ENCODE measurements at places on chromosomes 2 and 18. TPM values are rescaled to one million over a fixed set of nuclear protein-coding genes. Genes with fewer than 3 reads are reported as not detected.

GRCh38 chr2:6326958-6327357, 538.7 kb downstream of the CMPK2 start:
- DNase-seq = no peak
- H3K27me3 ChIP-seq = no peaks in the 10 kb centered on the region
- no peak overlapping the region for H3K27ac ChIP-seq
- H3K4me1 ChIP-seq = no peaks in the 10 kb centered on the region

DNA sequence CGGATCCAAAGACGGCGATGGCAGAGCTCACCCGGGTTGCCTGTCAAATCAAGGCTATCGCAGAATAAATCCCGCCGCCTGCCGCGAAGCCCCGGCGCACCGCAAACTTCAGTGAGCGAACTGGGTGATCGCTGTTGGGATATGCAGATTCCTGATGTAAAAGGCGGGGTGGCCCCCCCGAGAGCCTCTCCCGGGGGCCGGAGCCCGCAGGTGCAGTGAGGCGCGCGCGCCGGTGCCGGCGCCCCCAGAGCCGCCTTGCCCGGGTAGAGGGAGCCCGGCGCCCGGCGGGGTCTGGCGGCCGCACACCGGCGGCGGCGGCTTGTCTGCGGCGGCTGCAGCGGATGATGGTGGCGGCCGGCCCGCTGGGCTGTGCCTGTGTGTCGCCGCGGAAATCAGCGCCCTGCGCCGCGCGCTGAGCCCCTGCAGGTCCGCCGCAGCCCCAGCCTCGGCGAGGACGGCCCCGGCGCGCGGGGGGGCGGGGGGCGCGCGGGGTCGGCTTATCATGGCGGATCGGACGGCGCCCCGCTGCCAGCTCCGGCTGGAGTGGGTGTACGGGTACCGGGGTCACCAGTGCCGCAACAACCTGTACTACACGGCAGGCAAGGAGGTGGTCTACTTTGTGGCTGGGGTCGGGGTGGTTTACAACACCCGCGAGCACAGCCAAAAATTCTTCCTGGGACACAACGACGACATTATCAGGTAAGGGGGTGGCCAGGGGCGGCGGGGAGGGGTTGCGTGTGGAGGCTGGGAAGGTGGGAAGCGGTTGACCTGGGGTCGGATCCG, 1.3 kb downstream of the EML6 start:
- no peaks in the 10 kb centered on the region for H3K36me3 ChIP-seq
- no peak overlapping the region for H3K27ac ChIP-seq
- H3K4me1 ChIP-seq = no peaks in the 10 kb centered on the region
- H3K4me3 ChIP-seq = peak overlapping the region; percentile 76
- peak; percentile 48 for DNase-seq

- H3K36me3 ChIP-seq = no peaks in the 10 kb centered on the region
- DNase-seq = no peak
- no peaks in the 10 kb centered on the region for H3K27me3 ChIP-seq
- no peak overlapping the region for H3K4me3 ChIP-seq
These were observed 165.5 kb upstream of the HAAO start for GRCh38 chr2:42957861-42958301.

- peak overlapping the region; percentile 83 for H3K4me3 ChIP-seq
- H3K27me3 ChIP-seq = no peaks in the 10 kb centered on the region
- peak; percentile 77 for DNase-seq
These were observed 1.0 kb upstream of the MOGAT1 start for GRCh38 chr2:222670191-222671038.

DNA sequence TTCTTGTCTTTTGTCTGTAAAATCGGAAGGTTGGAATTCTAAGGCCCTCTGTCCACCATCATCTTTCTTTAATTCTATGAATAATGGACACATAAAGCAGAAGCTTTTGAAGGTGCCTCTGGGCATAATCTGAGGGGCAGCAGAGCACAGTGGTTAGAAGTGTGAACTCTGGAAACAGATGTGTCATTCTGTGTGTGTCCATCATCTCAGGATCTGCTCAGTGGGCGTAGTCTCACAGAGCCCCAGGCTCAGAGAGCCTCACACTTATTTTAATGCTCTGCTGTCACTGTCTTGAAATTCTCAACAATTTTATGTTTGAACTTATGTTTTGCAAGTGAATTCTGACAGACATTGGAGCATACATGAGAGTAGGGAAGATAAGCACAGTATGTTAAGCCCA, 31.0 kb upstream of the CCDC93 start:
- H3K4me1 ChIP-seq = peaks cover 10% of the 10 kb centered on the region
- no peak overlapping the region for H3K4me3 ChIP-seq
- H3K27me3 ChIP-seq = no peaks in the 10 kb centered on the region
- H3K27ac ChIP-seq = no peak overlapping the region
- DNase-seq = no peak
- no peaks in the 10 kb centered on the region for H3K36me3 ChIP-seq

DNA sequence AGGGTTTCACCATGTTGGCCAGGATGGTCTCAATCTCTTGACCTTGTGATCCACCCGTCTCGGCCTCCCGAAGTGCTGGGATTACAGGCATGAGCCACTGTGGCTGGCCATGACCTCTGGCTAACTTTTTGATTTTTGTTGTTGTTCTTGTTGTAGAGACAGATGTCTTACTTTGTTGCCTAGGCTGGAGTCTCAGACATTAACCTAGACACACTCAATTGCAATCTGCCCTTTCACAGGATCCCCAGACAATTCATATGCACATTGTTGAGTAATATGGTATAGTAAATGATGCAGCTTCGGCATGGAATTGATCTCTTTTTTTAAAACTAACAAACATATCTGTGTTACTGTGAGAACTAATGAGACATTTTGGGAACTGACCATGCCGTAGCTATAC, 130.5 kb upstream of the CCDC195 start:
- no peak for DNase-seq
- H3K4me3 ChIP-seq = no peak overlapping the region
- H3K27me3 ChIP-seq = no peaks in the 10 kb centered on the region

The TUBB6 gene
- total RNA-seq = 4.5 TPM

GRCh38 chr2:99710721-99711120, 220.9 kb upstream of the REV1 start:
- no peak for DNase-seq
- no peak overlapping the region for H3K4me3 ChIP-seq
- H3K27ac ChIP-seq = no peak overlapping the region
- no peaks in the 10 kb centered on the region for H3K27me3 ChIP-seq
- no peaks in the 10 kb centered on the region for H3K36me3 ChIP-seq

- no peak for DNase-seq
- H3K27me3 ChIP-seq = no peaks in the 10 kb centered on the region
- no peaks in the 10 kb centered on the region for H3K4me1 ChIP-seq
- no peak overlapping the region for H3K27ac ChIP-seq
- no peak overlapping the region for H3K4me3 ChIP-seq
These were observed 92.7 kb upstream of the SNTG2 start for GRCh38 chr2:857937-858336.

The TMEM214 gene
- 52.1 TPM for total RNA-seq

DNA sequence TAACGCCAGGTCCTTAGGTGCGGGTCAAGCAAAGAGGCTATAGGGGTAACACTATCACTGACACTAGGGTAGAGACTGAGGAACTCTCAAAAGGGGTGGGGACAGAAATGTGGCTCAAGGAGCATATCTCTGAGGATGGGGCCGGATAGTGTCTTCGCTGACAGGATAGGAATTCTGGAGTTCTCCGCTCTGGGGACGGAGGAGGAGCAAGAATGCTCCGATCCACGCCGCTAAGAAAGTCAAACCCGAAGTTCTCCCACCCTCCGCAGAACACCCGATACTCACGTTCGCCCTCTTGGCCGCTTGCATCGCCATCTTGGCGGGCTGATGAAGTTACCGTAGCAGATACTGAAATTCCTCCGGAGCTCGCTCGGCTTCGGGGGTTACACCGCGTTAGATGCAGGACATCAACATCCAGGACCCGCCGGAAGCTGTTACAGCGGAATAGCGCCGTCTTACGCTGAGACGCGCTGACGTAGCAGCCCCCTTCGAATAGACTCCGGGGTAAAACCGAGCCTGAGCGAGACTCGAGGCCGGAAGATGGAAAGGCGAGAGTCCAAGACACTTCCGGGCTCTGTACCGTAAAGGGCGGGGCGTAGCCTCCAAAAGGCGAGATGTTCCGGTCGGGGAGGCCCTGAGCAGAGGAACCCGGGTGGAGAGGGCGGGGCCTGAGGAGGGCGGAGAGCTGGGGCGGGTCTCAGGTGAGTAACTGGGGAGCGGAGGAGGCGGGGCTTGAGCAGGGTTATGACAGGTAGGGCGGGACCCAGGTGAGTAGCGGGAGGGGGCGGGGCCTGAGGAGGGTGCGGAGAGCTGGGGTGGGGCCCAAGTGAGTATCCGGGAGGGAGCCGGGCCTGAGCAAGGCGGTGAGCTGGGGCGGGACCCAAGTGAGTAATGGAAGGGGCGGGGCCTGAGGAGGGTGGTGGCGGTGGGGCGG, at the start of gene SF3B6:
Gene SF3B6 (minus strand): TSS at position 412 of the 934 bp plus-strand sequence. CDS start 97 bp downstream, at position 315.
- DNase-seq = peak; percentile 99
- peaks cover 4% of the 10 kb centered on the region for H3K36me3 ChIP-seq
- peak within 1 kb of the TSS; percentile 96 for H3K4me3 ChIP-seq

The MAL gene
- not detected for total RNA-seq

The LINC00305 gene
- not detected for total RNA-seq

DNA sequence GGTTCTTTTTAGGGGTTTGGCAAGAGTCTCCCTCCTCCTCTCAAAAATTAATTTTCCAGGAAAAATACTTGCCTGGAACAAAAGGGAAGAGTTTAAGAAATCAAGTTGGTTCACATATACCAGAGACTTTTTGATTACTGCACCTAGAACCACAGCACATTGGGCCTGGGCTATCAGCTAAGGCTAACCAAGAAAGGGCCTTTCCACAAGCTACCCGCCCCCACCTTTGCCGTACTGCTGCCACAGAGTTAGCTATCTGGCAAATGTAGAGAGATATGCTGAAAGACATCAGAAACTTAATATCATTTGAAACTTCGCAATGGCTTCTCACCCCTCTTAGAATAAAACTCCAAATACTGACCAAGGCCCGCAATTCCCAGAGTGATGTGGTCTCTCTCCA, 76.9 kb downstream of the AAK1 start:
- H3K27ac ChIP-seq = no peak overlapping the region
- H3K4me3 ChIP-seq = no peak overlapping the region
- H3K36me3 ChIP-seq = no peaks in the 10 kb centered on the region
- H3K4me1 ChIP-seq = peaks cover 7% of the 10 kb centered on the region
- H3K27me3 ChIP-seq = no peaks in the 10 kb centered on the region

The MAP2 gene
- 3.1 TPM for total RNA-seq

The CREG2 gene
- total RNA-seq = not detected

The NAT8 gene
- 15.1 TPM for total RNA-seq

- H3K27me3 ChIP-seq = no peaks in the 10 kb centered on the region
- H3K4me1 ChIP-seq = peaks cover 33% of the 10 kb centered on the region
- no peaks in the 10 kb centered on the region for H3K36me3 ChIP-seq
- peak overlapping the region; percentile 73 for H3K27ac ChIP-seq
- DNase-seq = peak; percentile 92
- H3K4me3 ChIP-seq = no peak overlapping the region
These were observed 70.1 kb upstream of the STPG4 start for GRCh38 chr2:47225061-47225783.

The PHOSPHO2 gene
- total RNA-seq = 3.7 TPM

GRCh38 chr2:136310005-136310495, 192.1 kb upstream of the CXCR4 start:
- no peaks in the 10 kb centered on the region for H3K36me3 ChIP-seq
- no peak overlapping the region for H3K27ac ChIP-seq
- no peak for DNase-seq
- no peaks in the 10 kb centered on the region for H3K4me1 ChIP-seq

- no peak overlapping the region for H3K27ac ChIP-seq
- H3K4me3 ChIP-seq = no peak overlapping the region
- H3K27me3 ChIP-seq = no peaks in the 10 kb centered on the region
- DNase-seq = no peak
- H3K36me3 ChIP-seq = no peaks in the 10 kb centered on the region
These were observed 68.8 kb downstream of the GLI2 start for GRCh38 chr2:120804459-120804858.

The ANKRD30B gene
- not detected for total RNA-seq

- H3K27me3 ChIP-seq = no peaks in the 10 kb centered on the region
- H3K27ac ChIP-seq = peak overlapping the region; percentile 29
- H3K4me3 ChIP-seq = no peak overlapping the region
- no peak for DNase-seq
- H3K4me1 ChIP-seq = peaks cover 44% of the 10 kb centered on the region
These were observed 43.5 kb downstream of the SLC38A11 start for GRCh38 chr2:164911832-164912231.

All from right lobe of liver (tissue), 6 donors.